A549 treated with Mapracorat at 1 μM for 4 hours (cell line): ENCODE measurements at places on chromosomes 16 and 17. TPM values are rescaled to one million over a fixed set of nuclear protein-coding genes. Genes with fewer than 3 reads are reported as not detected.

Gene USP31
- 11.0 to 14.7 TPM (median 13.4 TPM) in 5 replicates for total RNA-seq

Gene CCL1
- total RNA-seq: not detected in 5 replicates

Gene SLC5A2
- total RNA-seq: 0.23 to 0.34 TPM (median 0.27 TPM) in 4 of 5 replicates, not detected in the other

Gene CLEC18B
- 0.07 to 0.38 TPM (median 0.35 TPM) in 5 replicates for total RNA-seq

Gene TANC2
- total RNA-seq: 28.3 to 53.2 TPM (median 40.6 TPM) in 5 replicates

Gene HCRT
- 0.44 TPM in 1 of 5 replicates, not detected in the others for total RNA-seq

Gene CD300H
- 0.31 to 0.57 TPM in 2 of 5 replicates, not detected in the others for total RNA-seq

Gene TBC1D3G
- total RNA-seq: 0.12 TPM in 1 of 5 replicates, not detected in the others
